ACHN (cell line): ENCODE measurements at places on chromosomes 6 and 20.

- DNase-seq, result no peak
Measured at GRCh38 chr20:34468951-34469350, 47.3 kb upstream of the DYNLRB1 start.

- DNase-seq, result no peak
Measured at GRCh38 chr20:35117196-35117595, 24.6 kb upstream of the TRPC4AP start.

GRCh38 chr6:137240168-137240567, 21.0 kb upstream of the IFNGR1 start:
- no peak for DNase-seq

- no peak for DNase-seq
Measured at GRCh38 chr6:16925461-16925860, 164.2 kb upstream of the ATXN1 start.

DNA sequence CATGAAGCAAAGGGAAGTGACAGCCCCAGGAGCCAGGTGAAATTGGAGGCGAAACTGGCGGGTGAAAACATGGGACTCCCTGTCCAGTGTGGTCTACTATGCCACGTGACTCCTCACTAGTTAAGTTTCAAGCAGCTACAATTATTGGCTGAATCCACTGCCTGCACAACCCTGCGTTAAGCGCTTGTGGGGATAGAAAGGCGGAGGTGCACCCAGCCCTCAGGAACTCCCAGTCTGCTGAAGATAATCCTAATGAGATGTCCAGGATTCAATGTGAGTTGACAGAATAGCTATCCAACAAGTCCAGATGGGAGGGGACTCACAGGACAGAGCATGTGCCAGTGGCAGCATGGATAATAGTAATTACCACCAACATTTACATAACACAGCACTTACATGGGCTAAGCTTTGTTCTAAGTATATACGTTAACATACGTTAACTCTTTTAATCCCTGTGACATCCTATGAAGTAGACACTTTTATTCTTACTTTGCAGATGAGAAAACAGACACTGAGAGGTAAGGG, 1.8 kb downstream of the MOCS1 start:
- no peak for DNase-seq

- DNase-seq, result no peak
Measured at GRCh38 chr6:109379711-109380110, 2.6 kb downstream of the CD164 start.

GRCh38 chr6:145329257-145329656, 406.1 kb downstream of the EPM2A start:
- no peak for DNase-seq

GRCh38 chr6:139577124-139577762, 202.8 kb upstream of the CITED2 start:
- peak; percentile 8 for DNase-seq
